ENCODE measurements at places on chromosomes 7 and 10.

DNA sequence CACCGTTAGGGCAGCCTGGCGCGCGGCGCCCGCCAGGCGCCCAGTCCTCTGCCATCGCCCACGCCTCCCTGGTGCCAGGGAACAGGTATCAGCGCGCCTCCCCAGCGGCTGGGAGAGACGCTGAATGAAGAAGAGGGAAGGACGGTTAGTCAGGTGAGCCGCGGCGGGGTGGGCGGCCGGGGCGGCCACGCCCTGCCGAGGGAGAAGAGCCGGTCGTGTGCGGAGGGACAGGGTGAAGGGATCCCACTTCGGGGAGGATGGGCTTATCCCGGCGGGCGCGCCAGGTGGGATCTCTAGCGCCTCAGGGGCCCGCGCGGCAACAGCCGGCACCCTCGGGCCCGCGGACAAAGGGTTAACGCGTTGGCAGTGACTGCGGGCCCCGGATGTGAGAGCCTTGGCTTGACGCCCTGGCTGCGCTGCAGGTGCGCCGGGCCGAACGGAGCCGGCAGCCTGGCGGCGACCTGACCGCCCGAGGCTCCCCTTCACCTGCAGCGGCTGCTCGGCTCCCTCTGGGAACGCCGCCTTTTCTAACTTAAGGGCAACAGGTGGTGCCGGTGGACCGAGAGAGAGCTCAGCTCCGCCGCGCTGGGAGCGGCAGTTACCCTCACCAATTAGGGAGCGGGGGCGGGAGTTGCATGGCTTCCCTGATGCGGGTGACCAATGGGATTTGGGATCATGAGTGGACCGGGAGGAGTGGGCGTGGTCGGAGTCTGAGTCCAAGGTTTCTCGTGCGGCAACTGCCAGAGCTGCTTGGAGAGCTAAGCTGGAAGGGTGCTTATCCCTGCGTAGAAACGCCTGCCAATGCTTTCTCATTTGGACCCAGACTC lies at the start of gene ARL4A:
ARL4A (plus strand) TSS at position 743 of the 827 bp plus-strand sequence. CDS start 622 bp downstream, outside the sequence.
- peak; percentile 73 for DNase-seq

GRCh38 chr7:8014399-8014798 lies 45.8 kb downstream of the GLCCI1 start:
- no peak for DNase-seq

- DNase-seq, result no peak
Observed at GRCh38 chr7:146057958-146058357, 58.6 kb upstream of the CNTNAP2 start.

DNA sequence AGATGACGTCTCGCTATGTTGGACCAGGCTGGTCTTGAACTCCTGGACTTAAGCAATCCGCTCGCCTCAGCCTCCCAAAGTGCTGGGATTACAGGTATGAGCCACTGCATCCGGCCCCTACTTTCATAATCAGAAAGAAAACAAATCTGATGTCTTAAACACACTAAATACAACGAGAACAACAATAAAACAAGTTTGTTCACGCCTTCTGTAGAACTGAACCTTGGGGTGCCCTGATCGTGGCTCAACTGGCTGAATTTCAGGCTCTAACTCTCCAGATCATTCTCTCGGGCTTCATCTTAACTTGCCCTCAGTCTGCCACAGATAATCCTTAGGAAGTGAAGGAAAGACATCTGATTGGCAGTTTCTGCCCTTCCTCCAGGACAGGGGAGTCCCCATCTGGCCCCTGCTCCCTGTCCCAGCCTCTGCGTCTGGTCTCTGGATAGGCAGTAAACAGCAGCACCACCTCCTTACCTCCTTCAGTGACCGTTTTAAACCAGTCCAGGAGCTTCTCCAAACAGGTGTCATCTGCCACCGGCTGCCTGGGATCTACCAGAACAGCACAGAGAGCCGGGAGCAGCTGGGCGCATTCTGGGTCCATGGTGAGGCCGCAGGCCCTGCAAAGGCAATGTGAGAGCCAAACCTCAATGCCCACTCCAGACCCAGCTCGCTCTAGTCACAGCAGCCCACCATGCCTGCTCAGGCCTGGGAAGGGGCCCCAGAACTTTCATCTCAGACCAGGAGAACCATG lies 1.3 kb downstream of the BRAT1 start:
- DNase-seq, result no peak

- no peak for DNase-seq
Observed at GRCh38 chr10:71974489-71975021, 10.4 kb downstream of the CHST3 start.

DNA sequence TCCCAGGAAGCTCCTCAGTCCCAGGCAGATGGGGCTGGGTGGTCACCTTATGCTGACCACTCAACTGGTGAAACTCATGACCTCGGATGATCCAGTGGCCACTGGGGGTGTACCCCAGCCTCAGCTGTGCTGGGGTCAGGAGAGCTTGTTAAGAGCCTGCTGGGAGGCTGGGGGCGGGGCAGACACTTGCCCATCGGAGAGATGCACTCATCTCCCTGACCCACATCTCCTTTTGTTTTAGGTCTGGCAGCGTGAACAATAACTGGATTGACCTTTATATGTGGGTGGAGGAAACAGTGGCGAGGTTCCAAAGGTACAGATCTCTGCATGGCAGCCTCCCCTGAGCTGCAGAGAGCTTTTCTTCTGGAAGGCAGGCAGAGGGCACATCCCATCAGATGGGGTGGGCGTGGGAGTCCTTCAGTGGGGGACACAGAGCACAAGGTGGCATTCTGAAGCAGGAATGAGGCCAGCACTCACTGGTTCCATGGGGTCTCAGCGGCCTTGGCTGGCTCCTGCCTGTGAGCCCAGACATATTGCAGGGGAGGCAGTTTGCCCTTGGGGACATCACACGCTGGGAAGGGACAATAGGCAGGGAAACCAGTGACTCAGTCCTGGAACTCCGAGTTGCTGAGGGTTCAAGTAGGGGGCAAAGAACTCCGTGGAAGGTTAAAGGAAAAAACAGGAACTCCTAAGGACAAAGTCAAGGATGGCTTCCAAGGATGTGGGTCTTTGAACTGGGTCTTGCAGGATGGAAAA lies 5.2 kb downstream of the ANTXRL start:
- DNase-seq, result no peak

- no peak for DNase-seq
Observed at GRCh38 chr10:113354711-113355110, 198.1 kb upstream of the HABP2 start.

DNA sequence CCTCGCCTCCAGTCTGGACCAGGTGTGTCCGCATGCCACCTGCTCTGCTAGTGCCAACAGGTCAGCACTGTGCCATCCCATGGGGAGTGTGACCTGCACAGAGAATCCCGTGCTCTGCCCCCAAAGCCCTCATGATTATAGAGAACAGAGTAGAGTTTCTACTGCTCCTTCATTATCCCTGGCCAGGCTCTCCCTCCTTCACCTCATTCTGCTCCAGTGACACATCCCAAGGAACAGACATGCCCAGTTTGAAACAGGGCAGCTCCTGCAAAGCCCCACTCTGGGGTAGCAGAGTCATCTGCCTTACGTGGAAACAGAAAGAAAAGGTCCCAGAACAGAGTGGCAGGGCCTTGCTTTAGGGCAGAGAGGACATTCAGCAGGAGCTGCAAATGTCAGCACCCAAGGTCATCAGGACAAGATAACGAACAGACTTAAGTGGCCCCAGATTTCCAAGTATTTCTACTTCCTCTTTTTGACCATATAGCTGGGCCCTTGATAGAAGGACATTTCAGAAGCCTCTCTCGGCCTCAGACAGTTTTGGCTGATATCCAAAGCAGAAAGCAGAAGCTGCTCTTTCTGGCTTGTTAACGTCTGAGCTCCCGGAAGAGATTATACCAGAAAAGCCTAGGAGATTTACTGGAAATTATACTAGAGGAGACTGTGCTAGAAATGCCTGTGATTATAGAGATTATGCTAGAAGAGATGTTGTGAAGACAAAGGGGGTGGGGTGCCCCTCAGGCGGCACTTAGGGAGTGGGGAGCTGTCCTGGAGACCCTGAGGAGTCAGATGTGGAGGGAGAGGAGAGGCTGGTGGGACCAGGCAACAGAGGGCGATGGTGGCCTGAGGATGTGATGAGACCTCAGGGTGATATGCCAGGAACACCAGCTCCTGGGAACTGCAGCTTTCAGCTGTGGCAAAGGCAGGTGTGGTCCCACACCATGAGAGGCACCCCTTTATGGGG lies 12.6 kb downstream of the TMEM176B start:
- DNase-seq, result no peak

GRCh38 chr7:93835702-93836101 lies 54.9 kb downstream of the TFPI2 start:
- DNase-seq, result no peak

DNA sequence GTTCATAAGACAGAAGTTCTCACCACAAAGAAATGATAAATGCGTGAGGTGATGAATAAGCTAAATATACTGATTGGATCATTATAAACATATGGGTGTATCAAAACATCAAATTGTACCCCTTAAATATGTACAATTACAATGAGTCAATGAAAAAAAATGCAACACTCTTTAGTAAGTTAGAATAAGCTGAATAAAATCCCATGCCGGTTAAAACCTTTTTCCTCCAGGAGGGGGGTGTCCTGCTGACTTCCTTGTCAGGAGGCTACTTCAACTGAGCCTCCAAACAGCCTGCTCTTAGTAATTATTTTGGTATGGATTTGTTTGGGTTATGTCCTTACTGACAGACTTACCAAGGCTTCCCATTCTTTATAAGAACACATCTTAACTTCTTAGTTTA lies 649.1 kb downstream of the INHBA start:
- no peak for DNase-seq

GRCh38 chr10:89515031-89515841 lies 20.2 kb downstream of the SLC16A12 start:
- no peak for DNase-seq

DNA sequence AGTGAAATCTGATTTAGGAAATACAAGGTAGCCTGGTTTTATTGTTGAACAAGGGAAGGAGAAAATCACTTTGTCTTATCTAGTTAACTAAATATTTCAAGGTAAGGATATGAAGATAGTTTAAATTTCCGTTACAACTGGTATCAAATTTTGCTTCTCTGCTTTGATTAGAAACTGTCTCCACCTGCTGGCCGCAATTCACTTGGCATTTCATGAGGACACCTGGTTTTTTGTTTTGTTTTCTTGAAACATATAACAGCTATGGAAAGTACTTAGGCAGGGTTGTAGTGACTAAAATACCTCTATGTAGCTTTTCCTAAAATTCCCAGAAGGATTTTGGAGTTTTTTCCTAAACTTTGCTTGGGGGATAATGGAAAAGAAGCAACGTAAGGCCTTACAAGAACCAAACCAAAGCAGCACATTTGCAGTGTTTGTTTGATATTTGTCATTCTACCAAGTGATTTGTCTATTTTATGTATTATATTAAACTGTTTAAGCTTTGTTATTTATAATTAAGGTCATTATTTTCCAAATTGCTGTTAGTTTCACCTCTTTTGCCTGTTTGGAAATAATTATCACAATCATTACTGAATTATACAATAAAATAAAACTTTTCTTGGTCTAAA lies 73.6 kb downstream of the AHCYL2 start:
- DNase-seq, result no peak

GRCh38 chr7:56447864-56448693 lies 331.9 kb upstream of the NUPR2 start:
- DNase-seq, result no peak

- no peak for DNase-seq
Observed at GRCh38 chr7:128008141-128008540, 23.1 kb downstream of the LRRC4 start.

GRCh38 chr7:42137431-42137830 lies 99.6 kb downstream of the GLI3 start:
- DNase-seq, result no peak

DNA sequence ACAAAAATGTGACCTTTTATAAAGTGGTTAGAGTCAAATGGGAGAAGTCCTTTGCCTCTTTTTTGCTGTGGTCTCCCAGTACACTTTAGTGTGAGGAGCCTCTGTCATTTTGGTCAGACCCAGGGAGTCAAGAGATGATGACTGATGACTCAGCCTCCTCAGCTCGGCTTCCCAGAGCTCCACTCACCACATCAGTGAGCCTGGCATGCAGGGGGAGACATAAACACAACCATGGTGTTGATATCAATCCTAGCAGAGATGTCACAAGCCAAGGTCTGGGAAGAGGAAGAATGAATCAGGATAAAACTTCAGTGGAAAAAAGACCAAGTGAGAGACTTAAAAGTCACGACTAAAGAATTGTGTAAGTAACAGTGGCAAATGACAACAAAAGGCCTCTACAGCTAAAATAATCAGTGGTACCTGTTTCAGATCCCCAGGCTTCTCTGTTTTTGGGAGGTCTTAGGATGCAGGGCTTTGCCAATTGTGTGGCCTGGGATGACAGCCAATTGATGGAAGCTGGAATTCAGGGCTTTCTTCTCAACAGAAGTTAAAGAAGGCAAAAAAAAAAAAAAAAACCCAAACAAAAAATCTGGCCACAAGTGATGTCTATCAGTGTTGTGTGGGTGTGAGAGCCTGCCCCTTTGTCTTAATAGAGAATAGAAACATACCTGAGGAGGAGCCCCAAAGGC lies 50.2 kb downstream of the TFAM start:
- no peak for DNase-seq

- DNase-seq, result no peak
Observed at GRCh38 chr7:41058986-41059741, 643.7 kb downstream of the INHBA start.

GRCh38 chr10:5543623-5544022 lies 18.9 kb downstream of the CALML3 start:
- no peak for DNase-seq

- no peak for DNase-seq
Observed at GRCh38 chr10:103507235-103508191, 14.0 kb downstream of the NEURL1 start.

- DNase-seq, result no peak
Observed at GRCh38 chr10:129641982-129642381, 174.9 kb downstream of the MGMT start.

Measured in stimulated activated CD8-positive, alpha-beta memory T cell treated with anti-CD3 and anti-CD28 coated beads, Interleukin-15, amount 100 ng/mL, for 4 hours (primary cell).